ENCODE measurements at places on chromosomes 4 and X.
A peak's percentile ranks its signal among the peaks of the same experiment; 100 is the strongest.

GRCh38 chr4:45453258-45453853 lies 670.5 kb downstream of the GABRG1 start:
- peak; percentile 1 for DNase-seq

DNA sequence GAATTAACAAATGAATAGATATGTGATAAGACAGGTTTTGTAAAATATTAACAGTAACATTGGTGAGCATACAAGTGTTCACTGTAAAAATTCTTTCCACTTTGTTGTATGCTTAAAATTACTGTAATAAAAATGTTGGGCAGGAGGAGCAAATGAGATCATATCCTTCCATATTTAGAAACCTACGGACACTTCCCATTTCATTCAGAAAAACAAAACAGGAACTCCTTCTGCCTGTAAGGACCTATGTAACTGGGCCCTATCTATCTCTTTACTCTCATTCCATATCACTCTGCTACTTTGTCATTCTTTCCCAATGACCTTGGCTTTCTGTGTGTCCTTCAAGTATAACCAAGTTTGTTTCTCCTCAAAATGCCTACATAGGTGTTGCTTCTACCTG lies 53.7 kb upstream of the SLC39A8 start:
- no peak for DNase-seq

DNA sequence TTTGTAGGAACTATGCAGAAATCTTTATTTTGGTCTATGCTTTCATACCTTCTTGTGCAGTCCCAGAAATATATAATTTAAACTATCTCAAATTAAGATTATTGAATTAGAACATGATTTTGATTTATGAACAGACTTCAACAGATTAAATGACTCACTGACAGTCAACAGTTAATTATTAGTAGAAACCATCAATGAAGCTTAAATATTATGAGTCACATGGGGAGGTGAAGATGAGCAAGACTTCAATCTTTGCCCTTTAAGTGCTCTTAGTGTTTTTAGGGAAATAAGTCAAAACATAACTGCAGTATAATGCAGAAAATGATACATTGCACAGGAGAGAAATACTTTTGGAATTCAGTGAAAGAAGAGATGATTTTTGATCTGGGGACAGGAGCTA lies 81.5 kb upstream of the BMP3 start:
- no peak for DNase-seq

GRCh38 chr4:15649914-15650545 lies 5.1 kb downstream of the FBXL5 start:
- DNase-seq: peak; percentile 67

GRCh38 chrX:49999087-49999486 lies 76.7 kb downstream of the CLCN5 start:
- DNase-seq: no peak

- DNase-seq: peak; percentile 82
These were observed at the start of gene RAB33B for GRCh38 chr4:139454111-139455045. RAB33B (plus strand) TSS chr4:139454121; CDS start chr4:139454196, 75 bp downstream.

DNA sequence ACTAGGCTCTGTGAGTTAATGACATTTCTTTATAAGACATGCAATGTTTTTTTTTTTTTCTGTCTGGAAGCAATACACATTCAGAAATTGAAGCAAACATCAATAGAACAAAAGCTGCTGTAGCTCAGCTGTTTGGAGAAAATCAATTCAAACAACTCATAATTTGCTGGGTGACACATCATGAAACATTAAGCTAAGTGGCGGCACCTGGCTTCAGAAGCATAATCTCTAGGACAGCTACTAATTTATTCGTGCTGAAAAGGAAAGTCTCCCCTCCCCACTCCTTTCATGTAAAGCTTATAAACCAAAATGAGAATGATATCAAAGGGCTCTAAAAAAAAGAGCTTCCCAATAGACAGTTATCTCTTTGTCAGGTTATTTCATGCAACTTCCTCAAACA lies 73.9 kb downstream of the LUZP4 start:
- peak; percentile 27 for DNase-seq

DNA sequence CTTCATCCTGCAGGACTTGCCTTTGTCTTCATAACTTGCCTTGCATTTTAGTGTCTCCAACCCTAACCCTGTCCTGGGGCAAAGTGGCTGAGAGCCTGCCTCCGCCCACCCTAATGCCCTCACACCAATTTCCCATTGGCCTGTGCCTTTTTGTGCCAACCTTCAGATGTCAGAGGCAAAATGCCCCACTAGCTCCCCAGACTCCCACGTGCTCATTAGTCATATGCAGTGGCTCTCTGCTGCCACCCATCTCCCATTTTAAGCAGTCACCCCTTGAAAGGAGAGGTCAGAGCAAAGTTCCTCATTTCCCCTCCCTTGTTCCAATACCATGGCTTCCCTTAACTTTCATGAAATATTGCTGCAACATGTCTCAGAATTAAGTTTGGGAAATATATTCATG lies 74.8 kb upstream of the PASD1 start:
- peak; percentile 32 for DNase-seq

DNA sequence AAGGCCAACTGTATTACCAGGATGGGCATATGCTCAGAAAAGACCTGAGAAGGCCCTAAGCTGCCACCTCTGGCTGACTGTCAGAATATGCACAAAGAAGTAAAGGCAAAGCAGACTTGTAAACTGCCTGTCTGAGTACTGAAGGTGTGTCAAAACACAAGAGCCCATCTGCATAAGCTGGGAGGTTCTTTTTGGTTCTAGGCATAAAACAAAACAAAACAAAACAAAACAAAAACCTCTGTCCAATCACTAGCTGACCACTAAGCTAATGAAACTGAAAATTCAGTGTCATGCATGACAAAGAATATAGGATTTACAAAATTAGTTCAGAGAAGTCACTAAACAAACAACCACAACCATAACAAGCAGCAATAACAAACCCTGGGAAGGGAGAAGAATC lies 20.6 kb downstream of the SH3D19 start:
- peak; percentile 37 for DNase-seq

DNA sequence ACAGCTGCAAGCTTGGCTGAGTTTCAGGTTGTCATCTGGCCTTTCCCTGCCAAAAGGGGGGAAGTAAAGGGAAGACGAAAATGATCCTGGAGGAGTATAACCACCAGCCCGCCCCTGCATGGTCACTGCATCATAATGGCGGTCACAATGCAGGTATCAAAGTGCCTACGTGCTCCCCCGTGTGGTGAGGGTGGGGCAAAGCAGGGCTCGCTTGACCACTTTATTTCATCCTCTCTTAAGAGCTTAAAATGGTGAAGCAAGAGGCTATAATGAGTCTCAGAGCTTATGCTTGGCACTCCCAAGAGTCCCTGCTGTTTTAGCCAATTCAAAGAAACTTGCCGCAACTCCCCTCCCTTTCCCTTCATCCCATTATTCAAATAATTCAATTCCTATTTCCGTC lies 105.6 kb downstream of the APOOL start:
- peak; percentile 20 for DNase-seq

DNA sequence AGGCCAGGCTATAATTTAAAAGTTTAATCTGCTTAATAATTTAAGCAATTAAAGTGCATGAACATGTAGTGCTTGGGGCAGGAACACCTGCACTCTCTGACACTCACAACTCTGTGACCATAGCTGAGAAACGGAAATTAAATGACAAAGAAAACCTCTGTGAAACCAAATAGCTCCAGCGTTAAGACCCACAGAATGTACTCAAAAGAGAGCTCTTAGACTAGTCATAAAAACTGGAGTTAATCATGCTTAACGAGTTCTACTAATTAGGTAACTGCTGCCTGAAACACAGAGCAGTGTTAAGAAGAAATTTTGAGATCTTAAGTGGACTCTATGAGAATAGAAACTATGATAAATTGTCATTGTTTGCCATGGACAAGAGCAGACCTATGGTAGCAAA lies 174.4 kb upstream of the SPIN4 start:
- DNase-seq: no peak

DNA sequence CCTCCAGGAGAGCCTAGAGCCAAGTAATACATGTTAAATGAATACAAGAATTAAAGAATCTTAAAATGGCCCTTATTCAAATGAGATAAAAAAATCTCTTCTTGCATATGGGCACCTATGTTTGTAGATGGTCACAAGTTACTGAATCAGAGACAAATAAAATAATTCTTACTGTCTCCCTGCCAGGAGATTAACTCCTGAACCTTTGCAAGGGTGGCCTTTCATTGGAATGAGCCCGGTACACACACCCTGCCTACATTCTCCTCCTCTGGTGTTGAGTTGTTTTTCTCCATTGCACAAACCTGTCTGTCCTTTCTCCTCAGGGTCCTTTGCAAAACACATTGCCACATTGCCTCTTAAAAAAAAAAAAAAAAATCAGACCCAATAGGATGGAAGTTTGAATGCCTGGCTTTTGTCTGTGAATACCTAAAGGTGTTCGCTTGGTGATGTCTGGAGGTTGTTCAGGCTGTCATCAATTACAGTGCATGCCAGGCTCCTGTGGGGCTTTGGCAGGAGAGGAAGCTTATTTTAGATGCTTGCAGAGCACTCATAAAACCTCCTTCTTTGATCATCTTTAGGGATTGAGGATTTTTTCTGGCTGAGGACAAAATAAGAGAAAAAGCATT lies 8.3 kb upstream of the TMEM154 start:
- no peak for DNase-seq

DNA sequence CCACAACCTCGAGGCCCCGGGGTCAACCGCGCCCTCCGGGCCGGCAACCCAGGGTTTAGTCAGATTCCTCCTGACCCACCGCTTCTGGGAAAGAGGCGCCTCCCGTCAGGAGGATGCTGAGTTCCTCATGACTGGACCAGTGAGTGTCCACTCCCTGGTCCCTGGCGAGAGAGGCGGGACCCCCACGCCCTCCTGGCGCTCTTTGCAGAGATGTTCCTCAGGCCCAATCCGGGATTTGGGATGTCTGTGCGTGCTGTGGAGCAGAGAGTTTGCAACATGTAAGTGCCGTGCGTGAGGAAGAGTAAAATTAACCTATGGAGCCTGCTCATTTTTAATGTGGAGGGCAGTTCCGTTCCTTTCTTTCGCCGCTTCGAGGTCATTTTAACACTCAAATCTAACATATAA lies 824 bp upstream of the UGDH start:
- DNase-seq: peak; percentile 84

DNA sequence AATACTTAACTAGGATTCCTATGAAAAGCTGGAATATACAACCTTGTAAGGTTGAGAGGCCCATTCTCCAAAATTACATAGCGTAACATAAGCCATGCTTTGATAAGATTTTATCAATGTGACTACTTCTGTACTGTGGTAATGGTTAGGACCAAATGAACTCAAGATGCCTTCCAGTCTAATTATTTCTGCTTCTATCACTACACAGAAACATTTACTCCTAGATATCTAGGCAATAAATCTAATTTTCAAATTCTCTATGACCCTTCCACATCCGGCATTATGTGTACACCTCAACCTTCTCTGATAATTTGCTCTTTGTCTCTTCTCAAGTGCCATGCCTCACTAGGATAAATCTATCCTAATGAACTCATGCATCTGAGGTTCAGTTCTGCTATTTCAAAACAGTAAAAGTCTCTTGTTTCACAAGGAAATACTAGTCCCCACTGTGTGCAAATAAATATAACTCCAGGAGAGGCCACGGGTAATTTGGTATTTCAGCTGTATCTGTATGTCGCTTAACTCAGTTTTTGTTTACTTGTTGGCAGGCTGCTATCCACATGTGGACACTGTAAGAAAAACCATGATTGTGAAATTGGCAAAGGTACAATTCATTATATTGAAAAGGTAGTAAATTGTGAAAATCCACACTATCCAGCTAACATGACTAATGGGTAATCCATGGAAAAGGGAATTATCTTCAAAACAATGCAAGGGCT lies 93.3 kb downstream of the PRDM5 start:
- DNase-seq: no peak

DNA sequence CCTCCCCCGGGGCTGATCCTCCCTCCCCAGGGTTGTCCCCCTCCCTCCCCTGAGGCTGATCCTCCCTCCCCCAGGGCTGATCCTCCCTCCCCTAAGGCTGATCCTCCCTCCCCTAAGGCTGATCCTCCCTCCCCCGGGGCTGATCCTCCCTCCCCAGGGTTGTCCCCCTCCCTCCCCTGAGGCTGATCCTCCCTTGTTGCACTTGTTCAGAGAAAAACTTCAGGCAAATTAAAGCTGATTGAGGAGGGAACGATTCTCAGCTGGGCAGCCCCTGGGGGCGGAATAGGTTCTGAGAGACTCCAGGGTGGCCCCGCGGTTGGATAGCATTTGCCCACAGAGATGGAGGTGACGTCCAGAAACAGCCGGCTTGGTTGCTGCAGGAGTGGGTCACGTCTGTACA lies 110.7 kb upstream of the ADRA2C start:
- no peak for DNase-seq

GRCh38 chrX:104122829-104123228 lies 10.5 kb downstream of the ZCCHC18 start:
- DNase-seq: no peak

GRCh38 chrX:37825215-37825842 lies 22.0 kb downstream of the DYNLT3 start:
- peak; percentile 50 for DNase-seq

GRCh38 chr4:165600959-165601683 lies 222.3 kb downstream of the CPE start:
- DNase-seq: peak; percentile 65

DNA sequence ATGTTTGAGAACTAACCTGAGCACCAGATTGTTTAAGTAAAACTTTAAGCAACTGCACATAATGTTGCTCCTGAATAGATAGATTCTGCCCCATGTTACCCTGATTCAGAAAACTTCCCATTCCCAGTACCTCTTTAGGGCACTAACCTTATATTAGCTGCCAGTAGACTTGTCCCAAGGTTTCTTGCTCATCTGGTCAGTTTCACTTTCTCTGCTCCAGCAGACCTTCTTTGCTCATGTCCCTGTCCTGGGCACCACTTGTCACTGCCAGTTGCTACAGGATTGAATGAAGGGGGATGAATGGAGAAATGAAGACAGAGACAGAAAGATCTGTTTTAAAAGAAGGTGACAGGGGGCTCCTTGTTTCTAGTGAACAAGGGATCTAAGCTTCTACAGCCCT lies 65.2 kb upstream of the UGT2B10 start:
- no peak for DNase-seq

DNA sequence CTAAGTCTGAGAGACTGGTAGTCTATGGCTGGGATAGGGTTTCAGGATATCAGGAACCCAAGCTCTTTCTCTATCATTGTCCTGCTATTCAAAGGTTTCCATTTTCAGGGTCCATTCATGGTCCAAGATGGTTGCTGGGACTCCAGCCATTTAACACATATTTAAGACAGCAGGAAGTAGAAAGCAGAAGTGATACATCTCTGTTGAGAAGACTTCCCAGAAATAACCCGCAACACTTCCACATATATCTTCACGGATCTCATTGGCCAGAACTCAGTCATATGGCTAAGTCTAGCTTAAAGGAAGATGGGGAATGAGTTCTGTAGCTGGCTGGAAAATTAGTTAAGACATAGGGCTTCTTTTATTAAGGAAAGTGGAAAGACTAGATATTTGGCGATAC lies 23.8 kb downstream of the CTSO start:
- DNase-seq: no peak

- no peak for DNase-seq
These were observed 27.5 kb upstream of the BBS12 start for GRCh38 chr4:122705009-122705408.

- DNase-seq: no peak
These were observed 41.7 kb downstream of the VSIG4 start for GRCh38 chrX:65997978-65998717.

- DNase-seq: no peak
These were observed 1264.7 kb downstream of the PCDH7 start for GRCh38 chr4:31984872-31985271.

- DNase-seq: no peak
These were observed 48.1 kb upstream of the S100G start for GRCh38 chrX:16601885-16602284.

GRCh38 chrX:105701310-105702052 lies 120.9 kb upstream of the NRK start:
- DNase-seq: no peak

Data from M059J (cell line).